Heart right ventricle (tissue), 16 donors: ENCODE measurements at places on chromosomes 2 and 18. TPM values are rescaled to one million over a fixed set of nuclear protein-coding genes. Genes with fewer than 3 reads are reported as not detected.

Gene MARCHF4
- 0.01 TPM for polyA plus RNA-seq

Gene MC2R
- under 0.01 TPM for polyA plus RNA-seq

Gene ALK
- polyA plus RNA-seq: not detected

Gene GLB1L
- 1.5 TPM for polyA plus RNA-seq

Gene CD302
- 14.0 TPM for polyA plus RNA-seq

Gene CRACDL
- 7.9 TPM for polyA plus RNA-seq

Gene AKAIN1
- not detected for polyA plus RNA-seq

Gene SERPINB5
- polyA plus RNA-seq: not detected

DNA sequence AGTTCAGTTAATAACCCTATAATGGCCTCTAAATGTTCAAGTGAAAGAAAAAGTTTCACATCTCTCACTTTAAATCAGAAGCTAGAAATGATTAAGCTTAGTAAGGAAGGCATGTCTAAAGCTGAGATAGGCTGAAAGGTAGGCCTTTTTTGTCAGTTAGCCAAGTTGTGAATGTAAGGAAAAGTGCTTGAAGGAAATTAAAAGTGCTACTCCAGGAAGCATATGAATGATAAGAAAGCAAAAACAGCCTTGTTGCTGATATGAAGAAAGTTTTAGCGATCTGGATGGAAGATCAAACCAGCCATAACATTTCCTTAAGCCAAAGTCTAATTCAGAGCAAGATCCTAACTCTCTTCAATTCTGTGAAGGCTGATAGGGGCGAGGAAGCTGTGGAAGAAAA, 10.1 kb downstream of the PLCL1 start:
- no peak for DNase-seq

- no peak for DNase-seq
Observed at GRCh38 chr2:120740375-120740764, 4.7 kb downstream of the GLI2 start.

DNA sequence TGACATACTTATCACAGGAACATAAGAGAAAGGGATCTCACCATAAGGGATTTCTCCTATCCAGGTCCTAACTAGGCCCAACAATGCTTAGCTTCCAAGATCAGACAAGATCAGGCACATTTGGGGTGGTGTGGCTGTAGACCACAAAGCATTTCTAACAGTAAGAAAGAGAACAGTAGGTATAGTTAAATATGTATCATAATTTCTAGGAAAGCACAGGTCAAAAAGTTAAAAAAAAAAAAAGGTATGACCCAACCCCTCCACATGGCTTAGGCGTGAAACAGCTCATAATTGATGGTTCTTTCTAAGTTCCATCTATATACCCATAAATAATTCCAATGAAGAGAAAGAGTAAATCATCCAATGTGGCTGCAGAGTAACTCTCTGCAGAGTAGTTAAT, 6.9 kb downstream of the PRKD3 start:
- DNase-seq: no peak

- no peak for DNase-seq
Observed at GRCh38 chr18:36814994-36815393, 13.8 kb downstream of the TPGS2 start.

GRCh38 chr2:101792208-101792607, 94.7 kb downstream of the MAP4K4 start:
- DNase-seq: no peak

DNA sequence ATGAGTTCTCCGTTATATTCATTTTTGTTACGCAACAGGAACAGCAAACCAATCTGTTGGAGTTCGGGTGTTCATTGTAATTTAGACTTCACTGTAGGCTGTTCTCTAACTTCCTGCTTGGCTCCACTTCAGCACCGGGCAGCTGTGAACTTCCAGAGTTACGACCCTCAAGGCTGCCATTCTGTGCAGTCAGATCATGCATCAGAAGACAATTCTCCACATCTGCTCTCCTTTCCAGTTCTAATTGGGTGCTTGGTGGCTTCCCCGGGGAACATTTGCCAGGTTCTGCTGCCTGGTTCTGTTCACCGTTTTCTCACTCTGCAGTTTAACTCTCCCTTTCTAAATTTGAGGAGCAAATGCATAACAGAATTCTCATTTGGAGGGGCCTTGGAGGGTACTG, 237.7 kb downstream of the NYAP2 start:
- DNase-seq: no peak

- DNase-seq: no peak
Observed at GRCh38 chr2:174350018-174350417, 15.3 kb downstream of the SP9 start.

GRCh38 chr18:4058179-4058578, 396.9 kb downstream of the DLGAP1 start:
- no peak for DNase-seq

- no peak for DNase-seq
Observed at GRCh38 chr18:31510319-31510718, 12.3 kb downstream of the DSG2 start.

- DNase-seq: no peak
Observed at GRCh38 chr2:45706033-45706432, 54.6 kb downstream of the PRKCE start.

- no peak for DNase-seq
Observed at GRCh38 chr2:54981385-54981784, 68.9 kb downstream of the RTN4 start.

DNA sequence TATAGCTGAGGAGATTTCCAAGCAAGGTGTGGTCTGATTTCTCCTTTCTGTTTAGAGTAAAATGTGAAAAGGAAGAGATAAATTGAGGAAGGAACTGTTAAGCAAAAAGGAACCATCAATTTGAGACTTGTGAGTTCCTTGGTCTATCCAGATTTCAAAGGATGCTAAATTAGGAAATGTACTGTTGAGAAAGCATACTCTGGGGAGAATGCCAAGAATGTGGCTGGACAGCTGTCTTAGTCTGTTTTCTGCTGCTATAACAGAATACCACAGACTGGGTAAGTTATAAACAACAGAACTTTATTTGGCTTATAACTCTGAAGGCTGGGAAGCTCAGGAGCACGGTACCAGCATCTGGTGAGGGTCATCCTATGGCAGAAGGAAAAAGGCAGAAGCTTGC, 1097.2 kb downstream of the TDRD15 start:
- DNase-seq: no peak

DNA sequence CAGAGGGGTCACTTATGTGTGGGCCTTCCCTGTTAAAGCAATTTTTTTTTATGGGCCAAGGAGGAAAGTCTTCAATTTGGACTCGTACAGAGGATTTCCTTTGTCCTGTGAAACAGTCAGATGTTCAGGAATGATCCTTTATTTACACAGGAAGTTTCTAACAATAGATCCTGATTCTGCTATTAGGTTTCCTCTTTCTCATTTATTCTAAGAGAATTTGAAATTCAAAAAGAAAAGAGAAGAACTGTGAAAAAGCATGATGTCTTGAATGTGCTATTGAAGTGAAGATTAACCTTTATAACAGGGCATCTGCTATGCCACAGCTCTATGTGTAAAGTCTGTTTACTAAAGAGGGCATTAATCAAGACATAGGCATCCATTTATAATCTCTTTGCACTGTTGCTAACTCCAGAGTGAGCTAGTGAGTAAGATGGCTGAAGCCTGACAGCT, 105.3 kb upstream of the FAM98A start:
- no peak for DNase-seq
